Fibroblast of skin of right quadriceps (primary cell): ENCODE measurements at places on chromosomes 2 and 18.
A peak's percentile ranks its signal among the peaks of the same experiment; 100 is the strongest.

GRCh38 chr2:62204998-62205496, 9.1 kb downstream of the B3GNT2 start:
- no peak for DNase-seq

GRCh38 chr2:163210430-163210918, 371.9 kb upstream of the KCNH7 start:
- DNase-seq, result peak; percentile 76

DNA sequence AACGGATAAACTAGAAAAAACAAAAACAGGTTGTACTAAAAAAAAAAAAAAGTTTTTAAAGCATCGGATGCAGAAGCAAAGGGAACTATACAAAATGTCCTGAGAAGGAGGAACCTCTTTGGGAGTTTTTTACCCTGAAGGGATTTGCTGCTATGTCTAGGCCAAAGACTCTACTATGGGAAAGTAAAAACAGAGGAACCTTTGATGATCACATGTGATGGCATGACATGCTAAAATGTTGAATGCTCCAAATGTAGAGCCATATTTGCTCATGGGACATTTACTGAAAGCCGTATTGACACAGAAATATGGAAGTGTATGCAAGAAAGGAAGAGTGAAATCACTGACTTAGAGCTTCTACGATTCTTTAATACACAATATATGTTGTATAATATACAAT, 992.0 kb upstream of the ZEB2 start:
- DNase-seq, result no peak

GRCh38 chr2:16096962-16097361, 156.6 kb downstream of the MYCN start:
- no peak for DNase-seq

DNA sequence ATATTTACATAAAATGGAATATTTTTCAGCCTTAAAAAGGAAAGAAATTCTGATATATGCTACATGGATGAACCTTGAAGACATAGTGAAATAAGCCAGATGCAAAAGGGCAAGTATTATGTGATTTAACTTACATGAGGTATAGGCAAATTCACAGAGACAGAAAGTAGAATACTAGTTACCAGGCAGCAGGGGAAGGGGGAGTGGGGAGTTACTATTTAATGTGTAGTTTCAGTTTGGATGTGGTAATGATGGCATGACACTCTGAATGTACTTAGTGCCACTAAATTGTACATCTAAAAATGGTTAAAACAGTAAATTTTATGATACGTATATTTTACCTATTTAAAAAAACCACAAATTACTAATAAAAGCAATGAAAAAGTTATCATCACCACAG, 12.1 kb downstream of the METTL4 start:
- no peak for DNase-seq

DNA sequence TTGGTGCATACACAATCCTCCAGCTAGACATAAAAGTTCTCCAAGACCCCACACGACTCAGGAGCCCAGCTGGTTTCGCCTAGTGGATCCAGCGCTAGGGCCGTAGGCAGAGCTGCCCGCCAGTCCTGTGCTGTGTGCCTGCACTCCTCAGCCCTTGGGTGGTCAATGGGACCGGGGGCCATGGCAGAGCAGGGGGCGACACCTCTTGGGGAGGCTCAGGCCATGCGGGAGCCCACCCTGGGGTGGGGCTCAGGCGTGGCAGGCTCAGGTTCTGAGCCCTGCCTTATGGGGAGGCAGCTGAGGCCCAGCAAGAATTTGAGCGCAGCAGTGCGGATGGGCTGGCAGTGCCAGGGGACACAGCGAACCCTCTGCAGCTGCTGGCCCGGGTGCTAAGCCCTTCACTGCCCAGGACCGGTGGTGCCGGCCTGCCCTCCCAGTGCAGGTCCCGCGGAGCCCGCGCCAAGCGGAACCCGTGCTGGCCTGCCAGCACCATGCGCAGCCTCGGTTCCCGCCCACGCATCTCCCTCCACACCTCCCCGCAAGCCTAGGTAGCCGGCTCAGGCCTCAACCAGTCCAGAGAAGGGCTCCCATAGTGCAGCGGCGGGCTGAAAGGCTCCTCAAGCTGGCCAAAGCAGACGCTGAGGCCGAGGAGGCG, 1566.6 kb upstream of the SLC39A10 start:
- no peak for DNase-seq

- no peak for DNase-seq
Observed at GRCh38 chr18:8930990-8931616, 171.4 kb upstream of the NDUFV2 start.

GRCh38 chr2:182642328-182642727, 73.7 kb upstream of the DNAJC10 start:
- DNase-seq, result peak; percentile 29

DNA sequence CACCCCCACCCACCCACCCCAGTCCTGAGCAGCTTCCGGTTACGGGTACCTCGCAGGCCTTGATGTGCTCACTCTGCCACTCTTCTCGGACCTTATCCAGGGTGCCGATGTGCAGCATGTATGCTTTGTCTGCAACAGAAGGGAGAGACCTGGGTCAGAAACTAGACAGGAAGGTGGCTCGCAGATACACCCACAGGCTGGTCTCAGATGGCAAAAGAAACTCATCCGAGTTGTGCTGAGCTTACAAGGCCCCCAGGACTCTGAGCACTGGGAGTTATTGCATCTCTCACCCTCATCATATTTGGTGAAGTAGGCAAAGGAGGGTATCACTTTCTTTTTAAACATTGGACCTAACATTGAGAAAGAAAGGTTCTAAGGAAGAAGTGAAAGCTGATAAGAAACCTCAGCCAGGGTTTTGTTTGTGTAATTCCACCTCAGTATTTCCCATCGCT, 30.6 kb upstream of the EPG5 start:
- DNase-seq, result no peak

DNA sequence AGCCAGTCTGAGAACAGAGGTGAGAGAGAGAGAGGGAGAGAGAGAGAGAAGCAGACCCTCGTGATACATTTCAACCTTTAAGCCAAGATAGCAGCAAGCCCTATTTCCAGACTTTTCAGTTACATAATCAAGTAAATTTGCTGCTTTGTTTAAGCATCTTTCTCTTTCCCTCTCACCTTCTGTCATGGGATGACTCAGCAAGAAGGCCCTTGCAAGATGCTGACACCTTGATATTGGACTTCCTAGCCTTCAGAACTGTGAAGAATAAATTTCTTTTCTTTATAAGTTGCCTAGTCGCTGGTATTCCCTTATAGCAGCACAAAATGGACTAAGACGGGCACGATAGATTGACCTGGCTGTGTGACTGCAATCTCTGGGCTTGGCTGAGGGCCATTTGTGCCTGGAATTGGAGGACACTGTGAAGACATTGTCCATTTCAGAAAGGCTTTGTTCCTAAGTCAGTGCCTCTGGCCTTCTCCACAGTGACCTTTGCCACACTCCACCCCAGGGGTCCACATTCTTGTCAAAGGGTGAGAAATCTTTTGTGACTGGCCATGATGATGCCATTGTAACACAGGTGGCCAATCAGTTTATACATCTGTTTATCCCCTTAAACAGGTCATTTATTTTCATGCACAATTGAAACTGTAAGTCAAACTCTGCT, 51.3 kb upstream of the ITSN2 start:
- no peak for DNase-seq

- no peak for DNase-seq
Observed at GRCh38 chr18:74291472-74291770, 342 bp downstream of the CYB5A start.

DNA sequence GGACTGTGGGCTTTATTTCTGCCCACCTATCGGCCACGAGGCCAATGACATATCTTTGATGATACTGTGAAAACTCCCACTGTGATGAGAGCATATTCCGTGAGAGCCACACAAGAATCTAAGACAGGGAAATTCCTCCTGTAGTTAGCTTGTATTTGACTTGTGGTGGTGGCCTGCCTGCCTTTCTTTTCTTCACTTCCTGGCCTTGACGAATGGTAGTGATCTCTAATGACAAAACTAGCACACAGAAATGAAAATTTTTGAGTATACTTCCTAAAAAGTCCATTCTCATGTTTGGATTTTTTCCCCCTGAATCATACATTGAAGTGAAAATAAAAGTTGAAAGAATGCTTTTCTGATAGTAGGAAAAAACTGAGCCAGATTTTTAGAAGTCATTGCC, 94.4 kb downstream of the MGAT5 start:
- DNase-seq, result peak; percentile 57

GRCh38 chr2:155944218-155944617, 388.3 kb downstream of the NR4A2 start:
- DNase-seq, result no peak

DNA sequence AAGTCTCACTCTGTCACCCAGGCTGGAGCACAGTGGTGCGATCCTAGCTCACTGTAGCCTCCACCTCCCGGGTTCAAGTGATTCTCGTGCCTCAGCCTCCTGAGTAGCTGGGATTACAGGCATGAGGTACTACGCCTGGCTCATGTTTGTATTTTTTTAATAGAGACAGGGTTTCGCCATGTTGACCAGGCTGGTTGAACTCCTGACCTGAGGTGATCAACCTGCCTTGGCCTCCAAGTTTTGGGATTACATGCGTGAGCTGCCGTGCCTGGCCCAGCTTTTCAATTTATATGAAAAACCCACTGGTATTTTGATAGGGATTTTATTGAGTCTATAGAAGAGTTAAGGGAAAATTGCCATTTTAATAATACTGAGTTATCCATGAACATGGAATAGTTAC, 63.3 kb downstream of the XRCC5 start:
- no peak for DNase-seq

GRCh38 chr2:218255446-218255845, 5.4 kb upstream of the GPBAR1 start:
- peak; percentile 47 for DNase-seq

- DNase-seq, result no peak
Observed at GRCh38 chr2:172614932-172615331, 59.0 kb downstream of the PDK1 start.
